Jurkat, Clone E6-1 (cell line): ENCODE measurements at places on chromosomes 2 and 18.

- DNase-seq, result peak; percentile 46
These were observed 5.1 kb downstream of the FIGLA start for GRCh38 chr2:70785137-70785911.

- no peak for DNase-seq
These were observed 42.5 kb downstream of the LDLRAD4 start for GRCh38 chr18:13260935-13261640.

- no peak for DNase-seq
These were observed 41.2 kb downstream of the MCFD2 start for GRCh38 chr2:46874236-46874929.

GRCh38 chr18:79856119-79857007 is 58.6 kb downstream of the KCNG2 start:
- DNase-seq, result peak; percentile 55

DNA sequence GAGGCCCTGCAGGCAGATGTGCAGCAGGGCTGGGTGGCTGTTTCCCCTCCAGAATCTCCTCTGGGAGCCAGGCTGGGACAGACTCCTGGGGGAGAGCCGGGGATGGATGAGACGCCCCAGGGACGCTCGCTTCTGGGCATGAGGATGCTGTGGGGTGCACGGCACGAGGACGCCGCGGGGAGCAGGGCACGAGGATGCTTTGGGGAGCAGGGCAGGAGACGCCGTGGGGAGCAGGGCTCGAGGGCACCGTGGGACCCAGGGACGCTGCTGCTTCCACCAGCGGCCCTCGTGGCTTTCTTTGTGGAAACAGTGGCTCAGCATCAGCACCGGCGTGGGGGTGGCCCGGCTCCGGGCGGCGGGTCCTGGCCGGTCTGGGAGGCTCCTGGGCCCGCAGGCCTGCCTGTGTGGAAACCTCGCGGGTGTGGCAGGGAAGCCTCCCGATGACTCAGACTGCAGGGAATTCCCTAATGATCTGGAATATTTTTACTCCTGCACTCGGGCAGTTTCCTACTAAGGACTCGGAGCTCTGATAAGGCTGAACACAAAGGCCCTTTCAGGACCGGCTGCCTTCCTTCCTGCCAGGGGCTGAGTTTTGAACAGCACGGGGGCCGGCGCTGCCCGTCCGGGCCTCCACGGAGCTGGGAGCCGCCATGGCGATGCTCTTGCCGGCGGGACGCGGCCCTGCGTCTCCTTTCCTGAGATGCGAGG is 62.6 kb downstream of the NFATC1 start:
- DNase-seq, result no peak

GRCh38 chr18:39487932-39488331 is 1922.3 kb upstream of the CELF4 start:
- no peak for DNase-seq

DNA sequence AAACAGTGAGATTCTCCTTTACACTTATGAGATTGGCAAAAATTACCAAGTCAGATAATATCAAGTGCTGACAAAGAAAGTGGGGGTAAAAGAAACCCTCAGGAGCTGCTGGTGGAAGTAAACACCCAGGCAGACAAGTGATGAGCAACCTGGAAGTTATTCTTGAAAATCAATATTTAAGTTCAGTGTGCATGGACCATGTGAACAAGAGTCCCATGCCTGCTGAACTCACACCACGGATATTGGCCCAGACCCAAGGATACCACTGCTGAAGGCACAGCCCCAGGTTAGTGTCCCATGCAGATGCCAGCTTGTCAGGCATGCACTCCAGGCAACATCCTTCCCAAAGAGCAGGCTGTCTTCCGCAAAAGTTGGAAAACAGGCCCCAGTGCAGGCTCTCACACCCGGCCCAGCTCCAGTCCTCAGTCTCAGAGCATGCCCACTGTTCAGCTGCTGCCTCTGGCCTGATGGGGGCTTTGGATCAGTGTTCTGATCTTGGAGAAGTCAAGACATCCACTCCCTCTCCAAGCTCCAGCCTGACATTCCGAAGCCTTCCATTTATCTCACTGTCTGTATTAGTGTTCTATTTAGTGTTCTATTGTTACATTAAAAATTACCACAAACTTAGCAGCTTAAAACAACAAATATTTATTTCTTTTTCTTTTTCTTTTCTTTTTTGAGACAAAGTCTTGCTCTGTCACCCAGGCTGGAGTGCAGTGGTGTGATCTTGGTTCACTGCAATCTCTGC is 70.0 kb downstream of the HS1BP3 start:
- no peak for DNase-seq

- DNase-seq, result no peak
These were observed 740.4 kb upstream of the CELF4 start for GRCh38 chr18:38305961-38306360.

- DNase-seq, result no peak
These were observed 8.6 kb upstream of the AGPS start for GRCh38 chr2:177383935-177384334.

GRCh38 chr2:133415210-133415876 is 152.9 kb downstream of the NCKAP5 start:
- no peak for DNase-seq

- no peak for DNase-seq
These were observed 128.3 kb downstream of the AFF3 start for GRCh38 chr2:100013892-100014677.

DNA sequence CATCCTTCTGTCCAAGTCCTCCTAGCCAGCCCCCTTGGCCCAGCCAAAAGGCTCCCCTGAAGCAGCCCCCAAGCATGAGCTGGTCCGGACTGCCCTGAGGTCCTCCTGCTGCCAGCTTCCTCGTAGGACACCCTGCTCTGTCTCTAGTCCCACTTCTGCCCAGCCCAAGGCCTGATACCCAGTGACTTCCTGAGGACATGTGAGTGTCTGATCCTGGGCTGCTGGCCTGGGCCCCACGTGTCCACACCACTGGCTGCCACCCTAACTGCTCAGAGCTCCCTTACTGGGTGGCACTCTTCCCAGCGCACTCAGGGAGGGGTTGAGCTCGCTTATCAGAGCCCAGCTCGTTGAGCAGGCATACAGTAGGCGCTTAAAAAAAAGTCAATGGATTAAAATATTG is 34.4 kb upstream of the PDIA6 start:
- DNase-seq, result no peak

GRCh38 chr2:121856360-121856759 is 100.9 kb downstream of the TSN start:
- no peak for DNase-seq

DNA sequence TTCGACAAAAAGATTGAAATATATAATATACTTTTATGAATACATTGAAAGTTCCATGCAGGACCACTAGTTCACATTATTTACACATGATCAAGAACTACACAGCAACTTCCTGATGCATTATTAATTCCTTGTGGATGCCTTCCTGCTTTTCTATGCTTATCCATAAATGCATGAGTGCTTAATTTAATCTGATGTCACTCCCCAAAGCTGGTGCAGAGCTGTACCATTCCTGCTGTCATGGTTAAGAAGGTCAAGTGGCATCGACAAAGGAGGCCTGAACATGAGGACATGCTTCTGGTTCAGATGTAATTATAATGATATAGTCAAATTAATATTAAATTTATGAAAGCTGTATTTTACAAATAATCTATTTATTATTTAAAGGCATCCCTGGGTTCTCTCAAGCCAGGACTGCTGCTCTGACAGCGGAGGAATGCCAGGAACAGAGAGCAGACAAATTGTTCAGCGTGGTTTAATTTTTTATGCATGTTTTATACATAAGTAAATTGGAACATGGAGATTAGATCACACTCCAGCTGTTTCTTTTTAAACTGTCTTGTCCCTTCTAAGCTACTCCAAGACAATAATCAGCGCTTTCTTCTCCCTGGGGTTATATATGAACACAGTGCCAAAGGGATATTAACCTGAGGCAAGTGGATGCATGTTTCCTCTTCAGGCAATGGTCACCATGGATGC is 307.3 kb upstream of the CNTNAP5 start:
- no peak for DNase-seq

GRCh38 chr2:70202236-70202806 is 11.5 kb upstream of the C2orf42 start:
- DNase-seq, result no peak

DNA sequence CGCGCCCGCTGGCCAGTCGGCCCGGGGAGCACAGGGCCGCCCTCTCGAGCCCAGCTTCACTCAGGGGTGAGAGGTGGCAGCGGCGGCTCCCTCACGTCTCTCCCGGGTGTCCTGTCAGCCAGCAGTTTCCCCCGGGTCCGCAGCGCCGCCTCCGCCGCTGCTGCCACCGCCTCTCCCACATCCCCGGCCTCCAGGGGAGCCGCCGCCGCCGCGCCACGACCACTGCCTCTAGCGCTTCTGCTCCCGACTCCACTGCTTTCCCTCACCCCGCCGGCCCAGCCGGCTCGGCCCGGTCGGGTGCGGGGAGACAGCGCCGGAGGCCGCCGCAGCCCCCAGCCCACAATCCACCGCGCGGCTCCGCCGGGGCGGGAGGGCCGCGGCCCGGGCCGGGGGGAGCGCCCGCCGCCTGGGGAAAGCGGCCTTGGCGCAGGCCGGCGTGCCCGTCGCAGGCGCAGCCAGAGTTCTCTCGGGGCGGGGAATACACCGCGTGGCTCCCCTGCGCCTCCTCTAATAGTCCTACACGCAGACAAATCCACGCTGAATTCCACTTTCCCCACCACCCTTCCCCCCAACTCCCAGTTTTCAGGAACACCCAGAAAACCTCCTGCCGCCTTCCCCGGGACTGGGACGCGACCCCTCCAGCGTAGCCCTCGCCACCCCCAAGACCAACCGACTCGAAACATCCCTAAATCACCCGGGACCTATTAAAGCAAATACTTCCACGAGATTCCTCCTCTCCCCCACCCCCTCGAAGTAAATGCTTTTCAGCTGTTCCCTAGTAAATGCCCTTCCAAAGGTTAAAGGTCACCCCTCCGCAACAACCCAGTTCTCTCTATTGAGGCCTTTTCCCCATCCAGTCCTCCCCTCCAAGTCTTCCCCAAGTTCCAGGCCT is at the start of gene VPS54:
Gene VPS54 (minus strand): TSS at position 346 of the 892 bp plus-strand sequence. CDS start 35,429 bp downstream, outside the sequence.
- no peak for DNase-seq

- DNase-seq, result no peak
These were observed 17.3 kb upstream of the FZD5 start for GRCh38 chr2:207787017-207787416.

DNA sequence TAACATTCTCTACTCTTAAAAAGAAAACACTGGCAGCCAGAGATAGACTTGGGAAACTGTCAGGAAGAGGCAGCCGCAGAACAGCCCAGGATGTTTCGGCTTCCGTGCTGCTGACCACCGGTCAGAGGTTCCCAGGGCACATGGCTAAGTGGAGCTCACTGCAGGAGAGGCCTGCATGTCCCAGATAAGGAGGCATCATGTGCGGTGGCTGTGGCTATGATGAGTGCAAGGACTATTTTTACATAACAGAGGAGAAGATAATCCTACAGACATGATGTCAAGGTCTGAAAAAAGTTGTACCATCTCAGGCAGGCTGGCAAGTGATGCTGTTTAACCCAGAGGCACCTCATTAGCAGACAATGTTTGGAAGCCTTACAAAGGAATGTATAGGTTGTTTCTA is 252.3 kb downstream of the CYRIA start:
- no peak for DNase-seq

GRCh38 chr2:187989925-187990623 is 301.6 kb upstream of the GULP1 start:
- peak; percentile 44 for DNase-seq

DNA sequence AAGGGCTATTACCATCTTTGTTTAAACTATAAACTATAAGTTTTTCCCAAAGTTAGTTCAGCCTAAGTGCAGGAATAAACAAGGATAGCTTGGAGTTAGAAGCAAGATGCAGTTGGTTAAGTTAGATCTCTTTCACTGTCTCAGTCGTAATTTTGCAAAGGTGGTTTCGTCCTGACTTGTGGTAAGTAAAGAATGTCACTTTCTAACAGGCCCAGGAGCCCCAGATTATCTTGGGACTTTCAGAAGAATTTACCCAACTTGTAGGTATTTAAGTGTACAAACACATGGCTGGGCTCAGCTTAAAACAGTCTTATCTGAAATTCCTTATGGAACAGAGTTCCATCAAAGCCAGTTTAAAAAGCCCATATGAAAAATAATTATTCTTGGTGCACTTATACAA is 18.3 kb upstream of the FAM98A start:
- no peak for DNase-seq

- DNase-seq, result no peak
These were observed 153.9 kb downstream of the B3GNT2 start for GRCh38 chr2:62349788-62350187.

DNA sequence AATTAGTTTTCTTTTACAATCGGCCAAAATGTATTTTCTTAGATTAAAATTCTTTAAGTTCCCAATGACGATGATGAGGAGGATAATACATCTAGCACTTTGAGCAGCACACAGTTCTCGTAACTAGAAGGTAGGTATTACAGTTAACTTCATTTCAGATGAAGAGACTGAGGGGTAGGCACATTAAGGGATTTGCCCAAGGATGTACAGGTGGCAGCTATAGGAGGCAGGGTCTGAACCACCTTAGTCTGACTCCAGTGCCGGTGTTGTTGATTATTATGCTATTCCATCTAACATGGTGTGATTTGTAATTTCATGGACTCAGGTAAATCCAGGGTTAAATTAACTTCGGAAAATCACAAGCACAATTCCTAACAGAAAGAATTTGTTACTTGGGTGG is 1.1 kb downstream of the CD28 start:
- DNase-seq, result no peak

DNA sequence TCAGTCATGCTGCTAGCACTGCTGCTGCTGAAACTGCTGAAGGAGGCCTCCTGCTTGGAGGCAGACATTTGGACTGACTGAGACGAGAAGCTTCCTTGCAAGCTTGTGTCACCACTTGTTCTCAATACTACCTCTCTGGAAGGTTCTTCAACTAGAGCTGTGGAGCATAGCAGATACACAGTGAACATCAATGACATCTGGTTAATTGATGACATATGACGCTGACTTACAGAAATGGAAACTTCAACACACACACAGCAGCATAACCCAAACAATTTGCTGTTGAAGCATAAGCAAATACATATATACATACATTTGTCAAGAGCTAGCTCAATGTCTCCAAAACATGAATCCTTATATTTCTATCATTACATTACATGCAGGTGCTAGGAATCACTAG is 47.3 kb downstream of the PLEKHA3 start:
- DNase-seq, result no peak

GRCh38 chr2:113716291-113716690 is 40.2 kb downstream of the SLC35F5 start:
- DNase-seq, result no peak

- no peak for DNase-seq
These were observed 1.4 kb upstream of the MYCN start for GRCh38 chr2:15938803-15939555.

GRCh38 chr18:51346404-51346803 is 148.9 kb upstream of the MEX3C start:
- DNase-seq, result no peak

GRCh38 chr18:58046093-58046793 is 2.2 kb downstream of the NEDD4L start:
- DNase-seq, result no peak

- no peak for DNase-seq
These were observed 93.4 kb downstream of the SLC25A12 start for GRCh38 chr2:171800639-171801038.
